ENCODE measurements at places on chromosomes 7 and 10.

- DNase-seq = no peak
Observed at GRCh38 chr7:129462420-129462819, 28.2 kb downstream of the STRIP2 start.

DNA sequence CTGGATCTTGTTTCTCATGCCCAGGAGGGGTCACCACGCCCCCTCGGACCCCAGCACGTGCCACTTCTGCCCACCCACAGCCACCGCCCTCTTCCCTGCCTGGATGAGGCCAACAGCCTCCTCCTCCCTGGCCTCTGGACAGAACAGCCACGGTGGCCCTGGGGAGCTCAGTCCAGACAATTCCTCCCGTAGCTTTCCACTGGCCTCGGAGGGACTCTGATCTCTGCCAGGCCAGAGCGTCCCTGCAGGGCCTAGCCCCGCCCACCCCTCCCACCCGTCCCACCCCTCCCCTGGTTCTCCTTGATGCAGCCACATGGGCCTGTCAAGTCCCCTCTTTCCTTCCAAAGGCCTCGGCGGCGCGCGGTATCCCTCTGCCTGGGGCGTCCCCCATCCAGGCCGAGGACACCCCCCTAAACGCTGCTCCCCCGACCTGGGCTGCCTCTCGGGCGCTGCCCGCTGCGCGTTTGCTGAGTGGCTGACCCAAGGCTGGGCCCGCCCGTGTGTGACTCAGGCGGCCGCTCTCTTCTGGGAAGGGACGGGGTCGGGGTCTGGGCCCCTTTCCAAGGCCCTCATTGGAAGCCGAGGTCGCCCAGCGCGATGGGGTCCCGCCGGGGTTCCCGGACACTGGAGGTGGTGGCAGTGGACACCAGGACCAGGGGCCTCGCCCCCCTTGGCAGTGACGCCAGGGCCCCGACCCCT, 557 bp downstream of the TMEM120A start:
- peak; percentile 47 for DNase-seq

- DNase-seq = no peak
Observed at GRCh38 chr7:50330254-50330653, 25.7 kb downstream of the IKZF1 start.

DNA sequence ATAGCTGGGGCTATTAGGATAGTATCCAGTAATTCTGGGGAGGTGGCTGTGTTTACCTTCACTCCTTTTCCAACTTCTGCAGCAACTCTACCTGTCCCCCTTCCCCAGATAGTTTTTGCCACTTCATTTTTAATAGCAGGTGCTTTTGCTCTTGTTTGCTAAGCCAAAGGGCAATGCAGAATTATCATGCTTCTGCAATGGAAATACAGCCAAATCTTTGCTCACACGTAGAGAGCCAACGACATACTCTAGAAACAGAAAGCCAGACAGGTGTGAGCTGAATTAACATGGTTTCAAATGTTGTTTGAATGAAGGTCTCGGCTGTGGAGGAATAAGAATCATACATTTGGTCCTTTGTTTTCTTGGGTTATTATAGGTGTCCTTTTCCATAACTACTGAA, 14.4 kb downstream of the PLEKHS1 start:
- DNase-seq = no peak

GRCh38 chr7:138954545-138955475, 26.4 kb downstream of the KIAA1549 start:
- no peak for DNase-seq

GRCh38 chr7:143454091-143454680, 10.9 kb downstream of the TAS2R60 start:
- no peak for DNase-seq

DNA sequence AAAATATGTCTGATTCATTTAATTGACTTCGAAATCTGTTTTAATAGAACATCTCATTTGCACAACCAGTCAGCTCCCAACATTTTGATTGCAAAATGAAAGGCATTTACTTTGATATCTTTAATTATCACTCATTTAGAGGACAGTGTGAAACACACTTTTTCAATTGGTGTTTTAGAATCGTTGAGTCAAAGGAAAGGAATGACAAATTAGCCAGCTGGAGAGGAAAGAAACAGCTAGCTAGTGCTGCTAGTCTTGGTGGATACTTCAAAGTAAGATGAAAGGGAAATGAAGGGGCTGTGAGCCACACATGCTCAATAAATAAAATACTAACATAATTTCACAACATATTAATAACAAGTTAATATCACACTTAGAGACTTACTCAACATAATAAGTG, 570.2 kb downstream of the PHTF2 start:
- DNase-seq = no peak

- DNase-seq = no peak
Observed at GRCh38 chr7:27171637-27172314, 2.3 kb downstream of the HOXA10 start.

- DNase-seq = no peak
Observed at GRCh38 chr7:135509589-135509838, 388 bp downstream of the CNOT4 start.

DNA sequence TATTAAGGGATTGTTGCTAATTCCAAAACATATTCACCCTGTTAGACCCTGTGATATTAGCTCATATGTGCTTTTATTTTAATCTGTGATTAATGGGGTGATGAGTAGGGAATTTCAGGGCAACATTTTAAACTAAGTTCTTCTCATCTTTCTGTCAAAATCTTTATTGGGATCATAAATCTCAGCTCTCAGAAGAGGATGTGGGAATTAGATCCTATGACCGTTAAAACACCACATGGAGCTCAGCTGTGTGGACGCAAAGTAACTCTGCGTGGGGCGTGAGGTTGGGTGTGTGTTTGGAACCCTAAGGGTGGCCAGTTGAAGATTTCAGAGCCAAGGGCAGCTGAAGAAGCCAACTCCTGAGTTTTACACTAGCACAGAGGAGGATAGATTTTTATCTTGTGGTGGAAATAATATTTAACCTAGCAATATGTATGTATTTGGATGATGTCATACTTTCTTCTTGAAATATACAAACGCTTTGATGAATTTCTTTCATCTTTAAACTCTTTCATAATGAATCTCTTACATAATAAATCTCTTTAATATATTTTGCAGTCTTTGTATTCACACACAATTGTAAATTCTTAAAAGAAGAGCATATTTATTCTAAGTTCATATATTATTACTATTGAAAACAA, 64.4 kb downstream of the EPDR1 start:
- no peak for DNase-seq

DNA sequence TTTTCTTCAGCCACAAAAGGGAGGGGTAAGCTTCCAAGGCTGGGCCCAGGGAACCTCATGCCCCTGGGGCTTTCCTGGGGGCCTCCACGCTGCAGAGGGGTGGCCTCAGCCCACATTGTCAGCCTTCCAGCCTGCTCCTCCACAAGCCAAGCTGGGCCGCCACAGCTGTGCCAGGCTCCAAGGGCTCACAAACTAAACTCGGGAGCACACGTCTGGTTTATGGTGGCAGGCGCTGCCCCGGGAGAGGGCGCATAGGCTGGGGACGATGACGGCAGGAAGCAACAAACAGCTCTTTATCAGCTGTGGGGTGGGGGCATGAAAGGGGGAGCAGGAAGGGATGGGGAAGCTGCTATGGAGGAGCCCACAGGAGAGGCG, 6.3 kb upstream of the CDH23 start:
- DNase-seq = peak; percentile 21
